ENCODE measurements at places on chromosomes 1 and 21.

- DNase-seq, result no peak
These were observed 279.9 kb downstream of the DNM3 start for GRCh38 chr1:172121081-172121717.

GRCh38 chr1:55318116-55318817 lies 103.1 kb upstream of the USP24 start:
- no peak for DNase-seq

GRCh38 chr21:41133874-41134522 lies 34.0 kb upstream of the BACE2 start:
- no peak for DNase-seq

DNA sequence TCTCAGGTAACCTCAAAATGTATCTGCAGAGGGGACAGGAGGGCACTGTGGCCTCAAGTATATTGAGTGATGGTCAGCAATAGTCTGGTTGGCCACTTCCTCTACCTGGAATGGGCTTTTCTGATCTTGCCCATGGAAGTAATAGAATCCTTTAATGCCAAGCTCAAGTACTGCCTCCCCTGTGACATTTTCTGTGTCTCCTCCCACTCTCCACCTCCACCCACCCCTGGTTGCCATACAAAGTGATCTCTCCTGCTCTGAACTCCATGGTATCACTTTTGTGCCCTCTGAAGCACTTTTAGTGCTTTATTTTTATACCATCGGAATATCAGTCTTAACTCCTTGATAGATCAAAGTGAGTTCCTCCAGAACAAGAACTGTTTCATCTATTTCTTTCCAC lies 9.2 kb upstream of the NOS1AP start:
- DNase-seq, result no peak

DNA sequence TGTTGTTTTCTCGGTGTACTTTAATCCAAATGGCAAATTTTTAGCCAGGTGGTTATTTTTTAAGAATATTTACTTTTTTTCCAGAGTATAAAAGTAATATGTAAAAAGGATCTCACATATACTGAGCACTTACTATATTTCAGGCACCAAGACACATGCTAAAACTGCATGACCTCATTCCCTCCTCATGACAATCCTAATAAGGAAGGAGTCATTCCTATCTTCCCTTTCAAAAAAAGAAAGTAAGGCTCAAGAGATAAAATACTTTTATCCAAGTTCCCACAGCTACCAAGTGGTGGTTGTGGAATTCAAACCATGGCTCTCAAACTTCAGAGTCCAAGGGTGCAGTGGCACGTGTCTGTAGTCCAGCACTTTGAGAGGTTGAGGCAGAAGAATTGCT lies 19.4 kb downstream of the ATP2B4 start:
- no peak for DNase-seq

- DNase-seq, result no peak
These were observed 507.9 kb downstream of the PLA2G4A start for GRCh38 chr1:187336441-187337168.

- no peak for DNase-seq
These were observed 31.8 kb upstream of the PLD5 start for GRCh38 chr1:242556276-242556675.

- DNase-seq, result no peak
These were observed 77.6 kb downstream of the DUSP10 start for GRCh38 chr1:221664253-221664652.

DNA sequence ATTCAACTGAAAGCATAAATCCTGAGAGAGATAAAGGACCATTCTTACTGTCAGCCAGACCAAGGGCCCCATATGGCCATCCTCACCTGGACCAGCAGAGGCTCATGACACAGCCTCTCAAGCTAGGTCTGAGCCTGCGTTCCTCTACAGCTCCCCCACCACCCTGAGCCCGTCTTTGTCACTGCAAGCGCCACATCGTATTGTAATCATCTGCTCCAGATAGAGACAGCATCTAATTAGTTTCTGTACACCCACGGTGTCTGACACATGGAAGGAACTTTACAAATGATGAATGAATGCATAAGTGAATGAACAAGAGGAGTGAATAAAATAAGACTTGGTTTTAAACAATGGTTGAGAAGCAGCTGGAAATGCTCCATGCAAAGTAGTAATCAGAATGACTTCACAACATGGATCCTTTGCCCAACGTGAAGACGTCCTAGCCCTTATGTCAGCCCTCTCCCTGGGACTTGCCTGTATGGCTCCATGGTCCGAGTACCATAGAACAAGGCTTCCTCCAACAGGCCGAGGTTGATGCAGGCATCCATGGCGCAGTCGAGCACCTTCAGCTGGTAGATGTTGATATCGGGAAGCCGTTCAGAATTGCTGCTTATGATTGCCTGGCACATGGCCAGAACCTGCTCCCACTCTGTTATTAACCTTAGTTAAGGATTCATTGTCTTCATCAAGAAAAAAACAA lies 648.9 kb downstream of the SMYD3 start:
- DNase-seq, result no peak

DNA sequence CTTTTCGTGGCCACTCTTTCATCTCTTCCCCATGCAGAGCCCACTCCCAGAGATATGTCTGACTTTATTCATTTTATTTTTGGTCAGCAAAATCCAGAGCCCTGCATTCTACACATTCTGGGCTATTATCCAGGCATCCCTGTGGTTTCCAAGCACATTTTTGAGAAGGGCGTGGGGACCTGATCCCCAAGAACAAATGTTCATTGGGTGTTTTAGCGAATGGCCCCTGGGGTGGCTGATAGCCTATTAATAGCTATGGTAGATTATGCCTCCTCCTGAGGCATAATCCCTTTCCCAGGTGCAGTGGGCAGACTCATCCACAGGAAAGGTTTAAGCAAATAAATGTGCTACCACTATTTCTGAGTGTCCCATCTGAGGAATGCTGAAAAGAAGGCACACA lies 511.8 kb upstream of the USP24 start:
- DNase-seq, result no peak

DNA sequence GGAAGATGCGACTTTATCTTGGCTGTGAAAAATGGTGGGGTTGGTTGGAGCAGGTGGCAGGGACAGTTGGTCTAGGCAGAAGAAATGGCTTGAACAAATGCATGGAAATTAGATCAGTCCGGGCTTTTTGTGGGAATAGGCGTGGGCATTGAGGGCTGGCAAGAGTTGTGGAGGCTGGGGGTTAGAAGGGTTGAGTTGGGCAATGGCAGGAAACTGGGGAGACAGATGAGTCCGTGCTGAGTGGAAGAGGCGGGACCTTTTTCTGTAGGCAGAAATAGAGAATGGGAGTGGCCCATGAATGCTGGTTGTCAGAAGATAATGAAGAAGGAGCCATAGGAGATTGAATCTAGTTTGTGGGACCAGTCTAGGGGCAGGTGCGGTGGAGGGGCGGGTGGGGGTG lies 6.9 kb downstream of the PDPN start:
- DNase-seq, result no peak

- DNase-seq, result no peak
These were observed 47.3 kb downstream of the ITGB3BP start for GRCh38 chr1:63475761-63476160.

GRCh38 chr1:201295346-201295745 lies 12.0 kb downstream of the PKP1 start:
- no peak for DNase-seq

- no peak for DNase-seq
These were observed 18.7 kb downstream of the C1orf198 start for GRCh38 chr1:230849451-230850224.

DNA sequence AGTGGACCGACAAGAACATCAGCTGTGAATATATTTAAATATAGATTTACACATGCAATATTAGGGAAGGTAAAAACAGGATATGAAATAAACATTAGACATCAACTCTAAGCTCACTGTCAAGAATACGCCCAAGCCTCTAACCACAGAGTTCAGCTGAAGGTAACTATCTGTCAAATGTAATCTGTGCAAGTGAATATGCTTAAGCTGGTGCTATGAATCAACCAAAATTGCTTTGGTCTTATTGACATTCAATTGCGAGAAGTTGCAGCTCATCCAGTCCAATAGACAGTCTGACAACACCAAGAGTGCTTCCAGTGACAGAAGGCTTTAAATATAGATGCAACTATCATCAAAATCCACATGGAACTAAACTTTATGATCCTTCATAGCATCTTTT lies 32.3 kb downstream of the USH2A start:
- DNase-seq, result no peak

DNA sequence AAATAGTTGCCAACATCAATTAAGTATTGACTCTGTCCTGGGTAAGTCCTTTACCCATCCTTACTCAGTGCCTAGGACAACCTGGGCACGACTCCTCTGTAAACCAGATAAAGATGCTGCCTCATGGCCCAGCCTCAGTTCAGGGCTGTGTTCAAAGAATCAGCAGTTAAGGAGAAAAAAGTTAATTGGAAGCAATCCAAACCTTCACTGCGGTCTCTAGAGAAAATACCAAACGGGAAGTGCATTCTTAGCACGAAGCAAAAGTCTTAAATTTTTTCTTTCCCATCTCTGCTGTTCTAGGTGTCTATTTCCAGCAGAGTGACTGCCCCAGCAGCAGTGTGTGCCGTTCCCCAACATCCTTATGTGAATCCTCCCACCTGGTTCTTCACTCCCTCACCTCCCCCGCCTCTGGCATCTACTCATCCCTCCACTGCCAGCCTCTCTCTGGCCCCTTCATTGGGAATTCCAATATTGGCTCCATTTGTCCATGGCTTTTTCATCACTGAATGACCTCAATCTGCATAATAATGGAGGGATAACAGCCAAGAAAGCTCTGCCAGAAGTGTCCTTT lies 23.2 kb downstream of the KANK4 start:
- no peak for DNase-seq

GRCh38 chr1:212539737-212540430 lies 68.7 kb upstream of the ATF3 start:
- DNase-seq, result no peak

GRCh38 chr1:28039341-28039740 lies 49.1 kb downstream of the EYA3 start:
- DNase-seq, result no peak

GRCh38 chr1:151710187-151710840 lies 6.3 kb downstream of the CELF3 start:
- DNase-seq, result peak; percentile 9

DNA sequence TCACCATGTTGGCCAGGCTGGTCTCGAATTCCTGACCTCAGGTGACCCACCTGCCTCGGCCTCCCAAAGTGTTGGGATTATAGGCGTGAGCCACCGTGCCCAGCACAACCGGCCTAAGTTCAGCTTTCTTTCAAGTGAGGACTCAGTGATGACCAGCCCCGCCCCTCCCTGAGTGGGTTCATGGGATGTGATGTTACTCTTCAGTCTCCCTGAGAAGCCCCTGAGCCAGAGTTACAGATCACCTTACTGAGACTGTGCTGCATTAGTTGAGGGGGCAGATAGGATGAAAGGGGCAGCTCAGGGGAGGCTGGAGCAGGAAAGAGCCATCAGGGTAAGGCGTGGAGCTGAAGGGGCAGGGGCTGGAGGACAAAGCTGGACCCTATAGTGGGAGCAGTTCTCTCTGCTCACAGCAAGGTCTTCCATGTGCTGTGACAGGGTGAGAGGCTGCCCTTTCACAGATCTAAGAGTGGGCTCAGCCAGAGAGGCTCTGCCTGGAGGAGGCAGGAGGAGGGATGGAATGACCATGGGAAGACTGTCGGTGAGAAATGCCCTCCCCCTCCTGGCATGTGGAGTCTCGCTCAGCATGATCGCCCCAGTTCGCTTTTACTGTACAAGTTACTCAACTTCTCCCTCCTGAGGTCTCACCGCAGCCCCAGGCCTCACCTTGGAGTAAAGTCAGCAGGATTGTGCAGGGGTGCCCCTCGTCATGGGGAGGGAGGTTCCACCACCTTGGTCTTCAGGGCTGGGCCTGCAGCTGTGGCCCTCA lies 13.4 kb downstream of the SH2D2A start:
- DNase-seq, result no peak

- DNase-seq, result no peak
These were observed 25.6 kb downstream of the HHIPL2 start for GRCh38 chr1:222522105-222522915.

DNA sequence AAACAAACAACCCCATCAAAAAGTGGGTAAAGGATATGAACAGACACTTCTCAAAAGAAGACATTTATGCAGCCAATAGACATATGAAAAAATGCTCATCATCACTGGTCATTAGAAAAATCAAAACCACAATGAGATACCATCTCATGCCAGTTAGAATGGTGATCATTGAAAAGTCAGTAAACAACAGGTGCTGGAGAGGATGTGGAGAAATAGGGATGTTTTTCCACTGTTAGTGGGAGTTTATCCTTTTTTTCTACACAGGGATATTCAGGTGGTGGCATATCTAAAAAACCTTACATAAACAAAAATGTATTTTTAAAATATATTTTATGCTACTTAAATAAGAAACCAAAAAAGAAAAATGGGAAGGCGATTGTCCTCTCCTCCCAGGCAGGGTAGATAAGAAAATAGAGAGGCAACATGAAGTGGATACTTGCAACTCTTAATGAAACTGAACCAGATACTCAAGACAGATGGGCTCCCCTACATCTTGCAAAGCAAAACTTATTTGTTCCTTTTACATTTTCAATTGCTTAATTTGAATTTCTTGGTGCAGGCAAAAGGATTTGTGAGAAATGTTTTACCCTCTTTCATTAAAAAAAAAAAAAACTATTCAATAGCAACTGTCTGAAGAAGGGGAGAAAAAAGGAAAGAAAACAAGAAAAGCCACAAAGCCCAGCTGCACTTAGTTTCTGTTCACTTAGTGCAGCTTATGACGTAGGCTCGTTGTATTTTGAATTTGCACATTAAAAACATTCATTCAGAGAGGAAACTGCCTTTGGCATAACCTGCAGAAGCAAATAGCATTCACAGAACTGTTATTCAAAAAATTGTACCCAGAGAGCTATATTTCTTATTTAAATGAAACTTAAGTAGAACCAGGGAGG lies 36.9 kb upstream of the RGS1 start:
- DNase-seq, result no peak

- peak; percentile 80 for DNase-seq
These were observed 16.5 kb downstream of the MIA3 start for GRCh38 chr1:222634180-222635013.

DNA sequence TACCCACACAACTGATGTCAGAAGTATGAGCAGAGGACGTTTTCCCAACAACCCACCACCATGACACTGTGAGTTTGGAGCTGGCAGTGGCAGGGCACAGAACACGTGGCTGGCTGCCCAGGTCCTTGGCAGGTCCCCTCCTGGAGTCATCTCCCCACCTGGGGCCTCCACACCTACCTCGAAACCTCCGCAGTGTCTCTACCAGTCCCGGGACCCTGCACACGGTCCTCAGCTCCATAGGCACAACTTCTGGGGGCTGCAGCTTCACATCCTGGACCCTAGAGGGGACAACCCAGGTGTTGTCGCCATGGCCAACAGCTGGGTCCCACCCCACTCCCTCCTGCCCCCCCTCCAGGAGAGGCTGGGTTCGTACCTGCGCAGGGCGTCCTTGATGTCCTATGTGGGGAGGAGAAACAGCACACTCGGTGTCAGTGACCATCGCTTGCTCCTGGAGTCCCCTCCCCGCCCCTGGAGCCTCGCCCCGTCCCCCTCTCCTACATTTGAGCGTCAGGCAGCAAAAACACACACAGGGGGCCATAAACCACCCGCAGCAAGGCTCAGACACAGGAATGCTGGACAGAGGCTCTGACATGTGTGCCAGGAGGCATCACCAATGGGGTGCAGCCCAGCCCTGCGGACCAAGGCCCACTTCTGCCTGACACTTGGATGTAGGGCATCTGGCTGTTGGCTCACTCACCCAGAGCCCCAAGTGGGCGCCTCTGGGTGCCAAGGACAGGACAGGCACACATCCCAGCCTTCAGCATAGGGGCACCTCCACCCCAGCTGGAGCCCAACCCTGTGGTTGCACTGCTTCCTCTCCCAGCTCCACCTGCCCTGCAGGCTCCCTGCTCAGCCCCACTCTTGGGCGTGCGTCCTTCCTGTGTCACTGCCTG lies 9.6 kb downstream of the TRIM11 start:
- no peak for DNase-seq

All from stimulated activated CD4-positive, alpha-beta T cell treated with anti-CD3 and anti-CD28 coated beads, Interleukin-1b, Interleukin-23, amount 100 ng/mL, for 4 hours (primary cell).